ENCODE measurements at places on chromosomes 4 and X. TPM values are rescaled to one million over a fixed set of nuclear protein-coding genes. Genes with fewer than 3 reads are reported as not detected.

GABRG1 gene
- total RNA-seq, result not detected

CCDC149 gene
- total RNA-seq, result not detected

RHOXF2 gene
- total RNA-seq, result not detected

S100G gene
- not detected for total RNA-seq

FHDC1 gene
- total RNA-seq, result 0.12 TPM

PAGE5 gene
- not detected for total RNA-seq

TMEM144 gene
- total RNA-seq, result 0.15 TPM

MND1 gene
- total RNA-seq, result 18.7 TPM

PPP2R2C gene
- not detected for total RNA-seq

GPR50 gene
- total RNA-seq, result not detected

SMR3B gene
- not detected for total RNA-seq

TMEM154 gene
- total RNA-seq, result 32.2 TPM

FGF5 gene
- not detected for total RNA-seq

GRIA2 gene
- total RNA-seq, result not detected

All from activated naive CD4-positive, alpha-beta T cell treated with anti-CD3 and anti-CD28 coated beads, Interleukin-2, amount 10 ng/mL, durations not matched to agents 5 hours and 36 hours (primary cell).